Anterior cingulate cortex (tissue), 58 donors: ENCODE measurements at places on chromosomes 16 and 17.

GRCh38 chr17:5825717-5826330 lies 241.5 kb upstream of the NLRP1 start:
- DNase-seq, result no peak

- no peak for DNase-seq
These were observed 30.5 kb downstream of the SLC5A11 start for GRCh38 chr16:24876231-24876630.

- no peak for DNase-seq
These were observed 21.4 kb upstream of the ABCC3 start for GRCh38 chr17:50613007-50613992.

GRCh38 chr16:27781981-27782880 lies 232.3 kb downstream of the KATNIP start:
- DNase-seq, result no peak

GRCh38 chr17:58006560-58006923 lies 504 bp downstream of the SRSF1 start:
- peak; percentile 82 for DNase-seq

DNA sequence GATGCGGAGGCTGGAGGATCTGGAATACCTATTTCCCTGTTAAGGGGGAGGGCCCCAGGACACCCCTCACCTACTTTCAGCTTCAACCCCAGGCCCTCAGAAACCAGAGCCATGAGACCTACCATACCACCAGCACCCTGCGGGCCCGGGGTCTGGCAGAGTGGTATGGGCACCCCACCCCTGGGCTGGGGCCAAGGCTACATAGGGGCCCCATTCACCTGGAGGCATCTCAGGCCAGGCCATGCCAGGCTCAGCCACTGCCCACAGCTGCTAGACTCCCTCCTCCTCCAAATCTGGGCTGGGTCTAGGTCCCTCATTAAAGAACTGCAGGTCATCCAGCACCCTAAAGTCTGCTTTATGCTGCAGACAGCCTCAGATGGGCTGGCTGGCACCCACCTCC lies 9.0 kb downstream of the FNDC8 start:
- no peak for DNase-seq

DNA sequence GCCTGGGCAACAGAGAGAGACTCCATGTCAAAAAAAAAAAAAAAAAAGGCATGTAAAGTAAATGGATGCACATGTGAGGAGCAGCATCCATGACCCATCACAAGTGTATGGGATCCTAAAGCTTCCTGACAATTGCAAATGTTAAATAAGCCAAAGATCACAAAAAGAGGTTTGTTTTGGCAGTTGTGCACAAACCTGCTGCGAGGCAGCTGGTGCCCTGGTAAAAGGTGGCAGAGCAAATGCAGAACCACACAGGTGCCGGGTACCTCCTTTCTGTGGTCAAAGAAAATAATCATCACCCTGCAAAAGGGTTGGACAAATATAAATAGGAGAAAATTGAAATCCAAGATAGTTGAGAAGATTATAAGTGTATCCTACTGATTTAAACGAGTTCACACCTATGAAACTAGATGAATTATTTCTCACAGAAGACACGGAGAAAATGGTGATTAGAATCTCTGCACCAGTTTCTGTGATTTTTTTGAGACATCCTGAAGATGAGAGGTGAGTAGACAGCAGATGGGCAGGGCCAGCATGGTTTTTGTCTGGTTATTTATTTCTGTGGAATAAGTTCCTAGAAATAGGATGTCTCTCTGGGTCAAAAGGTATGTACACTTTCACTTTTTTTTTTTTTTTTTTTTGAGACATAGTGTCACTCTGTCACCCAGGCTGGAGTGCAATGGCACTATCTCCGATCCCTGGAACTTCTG lies 291.3 kb downstream of the CDH13 start:
- DNase-seq, result no peak

GRCh38 chr17:3710951-3711383 lies 12.7 kb upstream of the HASPIN start:
- DNase-seq, result no peak

DNA sequence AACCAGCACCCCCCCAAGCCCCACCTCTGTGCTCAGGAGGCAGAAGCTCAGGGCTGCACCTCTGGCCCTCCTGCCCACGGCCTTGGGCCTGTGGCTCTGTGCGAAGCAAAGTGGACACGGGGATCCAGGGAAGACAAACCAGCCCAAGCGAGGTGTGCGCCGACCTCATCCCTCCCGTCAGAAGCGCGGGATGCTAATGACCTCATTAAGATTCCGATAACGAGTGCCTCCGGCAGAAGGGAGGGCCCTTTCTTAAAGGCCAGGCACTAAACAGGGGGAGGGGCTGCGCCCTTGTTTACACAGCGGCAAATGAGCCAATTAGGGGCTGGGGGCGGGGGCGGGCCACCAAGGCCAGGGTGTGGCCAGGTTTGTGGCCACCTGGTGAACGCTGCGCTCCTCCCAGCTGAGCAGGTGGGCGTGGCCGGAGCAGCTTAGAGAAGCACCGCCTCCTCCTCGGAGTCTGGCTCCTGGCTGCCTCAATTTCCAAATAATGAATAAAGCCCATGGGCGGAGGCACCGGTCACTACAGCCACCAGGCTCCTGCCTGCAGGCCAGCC lies 3.2 kb downstream of the CBX4 start:
- no peak for DNase-seq

DNA sequence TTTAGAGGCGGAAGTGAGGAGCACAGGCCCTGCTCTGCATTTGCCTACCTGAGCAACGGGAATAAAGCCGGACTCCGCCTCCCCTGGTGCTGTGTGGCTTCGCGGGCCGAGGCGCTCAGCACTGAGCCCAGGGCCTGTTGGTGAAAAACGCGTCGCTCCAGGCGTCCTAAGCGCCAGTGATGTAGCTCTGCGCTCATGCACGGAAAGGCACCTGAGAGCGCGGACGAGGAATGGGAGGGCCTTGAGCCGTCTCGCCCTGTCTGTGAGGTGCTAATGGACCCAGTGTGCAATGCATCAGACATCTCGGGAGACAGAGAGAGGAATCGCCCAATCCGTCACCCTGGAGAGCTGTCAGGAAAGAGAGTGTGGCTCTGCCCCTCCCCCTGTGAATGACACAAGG lies 17.2 kb upstream of the ATP2A3 start:
- DNase-seq, result no peak

DNA sequence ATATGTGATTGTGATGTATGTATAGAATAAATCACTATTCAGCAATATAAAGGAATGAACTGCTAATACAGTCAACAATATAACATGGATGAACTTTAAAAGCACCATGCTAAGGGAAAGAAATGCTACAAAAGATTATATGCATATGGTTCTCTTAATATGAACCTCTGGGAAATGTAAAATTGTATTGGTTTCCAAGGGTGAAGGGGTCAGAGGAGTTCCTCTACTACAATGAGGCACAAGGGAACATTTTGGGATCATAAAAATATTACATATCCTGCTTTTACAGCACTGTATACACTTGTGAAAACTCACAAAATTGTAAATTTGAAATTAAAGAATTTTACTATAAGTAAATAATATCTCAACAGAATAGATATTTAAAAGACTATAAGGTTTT lies 111.4 kb downstream of the CA10 start:
- no peak for DNase-seq

DNA sequence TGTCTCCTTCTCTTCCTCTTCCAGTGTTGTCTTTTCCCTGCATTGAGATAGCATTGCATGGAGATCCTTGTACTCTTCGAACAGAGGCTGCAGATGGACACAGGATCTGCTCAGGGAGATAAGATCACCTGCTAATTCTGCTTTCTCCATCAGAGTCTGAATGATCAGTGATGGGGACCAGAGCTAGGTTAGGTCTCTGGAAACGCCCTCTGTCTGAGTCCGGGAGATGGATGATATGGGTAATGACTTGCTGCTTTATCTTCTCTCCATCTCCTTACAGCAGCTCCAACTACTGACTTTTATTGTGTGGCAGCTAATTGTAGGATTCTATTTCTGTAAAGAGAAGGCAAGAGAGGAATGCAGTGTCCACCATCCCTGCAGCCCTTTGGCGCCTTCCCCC lies 435.6 kb downstream of the WWOX start:
- no peak for DNase-seq

DNA sequence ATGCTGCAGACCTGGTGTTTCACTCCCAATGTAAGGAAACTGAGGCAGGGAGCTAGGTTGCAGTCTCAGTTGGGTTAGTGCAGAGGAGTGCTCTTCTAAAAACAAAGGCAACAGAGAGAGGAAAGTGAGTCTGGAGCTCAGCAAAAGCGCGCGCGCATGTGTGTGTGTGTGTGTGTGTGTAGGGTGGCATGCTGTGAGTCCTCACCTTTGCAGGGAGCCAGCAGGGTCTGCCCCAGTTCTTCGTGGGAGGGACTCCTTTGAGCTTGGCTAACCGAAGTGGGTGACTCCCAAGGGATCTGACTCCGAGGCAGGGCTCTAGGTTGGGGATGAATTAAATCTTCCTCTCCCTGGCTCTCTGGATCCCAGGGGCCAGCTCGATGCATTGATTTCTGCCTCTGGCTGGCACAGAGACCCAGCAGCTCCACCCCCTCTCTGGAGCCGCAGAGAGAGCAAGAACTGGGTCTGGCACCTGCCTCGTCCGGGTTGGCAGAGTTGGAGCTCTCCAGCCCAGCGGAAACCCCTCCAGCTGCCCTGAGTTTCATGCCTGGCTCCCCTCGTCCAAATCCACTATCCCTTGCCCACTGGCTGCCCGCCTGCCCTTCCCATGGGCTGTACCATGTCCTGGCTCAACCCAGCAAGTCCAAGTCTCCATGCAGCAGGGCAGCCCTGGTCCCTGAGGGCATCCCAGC lies 1.3 kb upstream of the BTBD17 start:
- peak; percentile 44 for DNase-seq

DNA sequence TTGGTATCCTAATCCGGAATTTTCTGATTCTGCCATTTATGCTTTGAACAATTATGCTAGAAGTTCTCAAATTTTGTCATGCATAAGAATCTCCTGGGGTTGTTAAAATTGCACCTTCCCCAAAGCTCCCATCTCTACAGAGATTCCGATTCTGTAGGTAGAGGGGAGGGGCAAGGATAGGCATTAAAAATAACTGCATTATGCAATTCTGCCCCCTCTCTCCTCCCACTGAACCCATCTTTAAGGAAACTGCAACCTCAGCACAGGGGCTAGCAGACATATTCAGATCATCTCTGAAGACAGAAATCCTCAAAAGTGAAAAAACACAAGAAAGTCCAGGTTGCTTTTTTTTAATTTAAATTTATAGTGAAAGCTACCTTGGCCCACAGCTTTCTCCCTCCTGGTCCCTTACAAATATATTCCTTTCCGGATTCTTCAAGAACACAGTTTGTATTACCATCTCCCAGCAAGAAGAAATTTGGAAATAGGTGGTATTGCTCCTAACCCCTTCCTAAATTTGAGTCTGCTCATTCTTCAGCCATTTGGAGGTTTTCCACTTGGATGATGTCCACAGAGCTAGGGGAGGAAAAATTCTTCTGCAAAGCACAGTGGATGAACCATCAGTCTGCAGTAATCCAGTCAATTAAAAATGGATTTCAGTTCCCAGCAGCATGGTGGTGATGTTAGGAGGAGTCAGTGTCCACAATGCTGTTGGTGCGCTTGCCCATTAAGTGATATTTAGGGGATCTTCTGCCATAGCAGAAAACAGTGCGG lies 67.7 kb downstream of the RBFOX1 start:
- no peak for DNase-seq

DNA sequence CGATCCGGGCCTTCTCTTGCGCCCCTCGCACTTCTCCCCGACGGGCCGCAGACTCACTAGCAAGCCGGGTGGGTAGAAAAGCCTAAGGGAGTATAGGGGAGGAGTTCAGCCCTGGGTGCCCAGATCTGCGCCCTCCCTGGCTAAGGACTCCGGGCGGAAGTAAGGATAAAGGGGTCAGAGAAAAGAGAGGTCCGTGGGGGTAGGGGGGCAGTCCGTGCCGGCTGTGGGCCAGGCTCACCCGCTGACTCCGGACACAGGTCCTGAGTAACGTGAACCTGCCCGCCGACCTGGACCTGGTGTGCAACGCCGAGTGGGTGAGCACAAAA lies 1.8 kb downstream of the NAGS start:
- DNase-seq, result no peak

GRCh38 chr17:12227547-12227946 lies 206.9 kb downstream of the MAP2K4 start:
- DNase-seq, result no peak

DNA sequence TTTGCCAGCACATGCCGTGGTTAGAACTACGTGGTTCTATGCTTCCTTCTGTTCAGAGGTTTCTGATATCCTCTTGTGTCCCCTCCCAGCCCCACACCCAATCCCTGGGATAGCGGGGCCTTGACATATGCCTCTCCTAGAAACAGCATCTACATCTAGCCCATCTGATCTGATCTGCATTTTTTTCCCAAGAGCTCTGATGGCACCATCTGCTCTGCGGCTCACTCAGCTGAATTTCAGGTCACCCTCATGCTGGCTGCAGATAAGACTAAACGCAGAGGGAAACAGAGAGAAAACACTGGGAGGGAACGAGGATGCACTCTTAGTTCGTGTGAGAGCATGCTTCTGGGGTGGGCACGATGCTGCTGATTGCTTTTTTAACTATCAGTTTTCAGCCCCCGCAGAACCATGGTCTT lies 10.7 kb downstream of the WIPI1 start:
- DNase-seq, result no peak
